ENCODE measurements at places on chromosomes 2 and 18.

GRCh38 chr2:38381381-38382143 lies 4.5 kb upstream of the ATL2 start:
- no peak for DNase-seq

DNA sequence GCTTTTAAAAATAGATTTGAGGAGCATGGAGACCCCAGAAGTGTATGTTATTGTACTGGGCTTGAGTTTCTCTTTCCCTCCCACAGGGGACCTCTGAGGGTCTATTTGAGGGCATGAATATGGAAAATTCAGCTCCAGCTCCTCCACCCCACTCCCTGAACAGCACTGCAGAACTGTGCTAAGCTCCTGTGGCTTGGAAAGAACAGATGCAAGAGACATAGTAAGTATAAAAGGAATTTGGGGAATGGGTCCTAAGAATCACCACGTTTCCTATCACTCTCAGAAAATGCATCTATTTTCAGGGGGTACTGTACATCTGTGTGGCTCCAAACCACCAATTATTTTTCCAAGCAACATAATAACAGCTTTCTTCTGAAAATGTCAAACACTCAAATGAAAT lies 416.1 kb downstream of the ZNF521 start:
- DNase-seq = no peak

- no peak for DNase-seq
Measured at GRCh38 chr18:64118406-64118805, 30.5 kb downstream of the LINC00305 start.

DNA sequence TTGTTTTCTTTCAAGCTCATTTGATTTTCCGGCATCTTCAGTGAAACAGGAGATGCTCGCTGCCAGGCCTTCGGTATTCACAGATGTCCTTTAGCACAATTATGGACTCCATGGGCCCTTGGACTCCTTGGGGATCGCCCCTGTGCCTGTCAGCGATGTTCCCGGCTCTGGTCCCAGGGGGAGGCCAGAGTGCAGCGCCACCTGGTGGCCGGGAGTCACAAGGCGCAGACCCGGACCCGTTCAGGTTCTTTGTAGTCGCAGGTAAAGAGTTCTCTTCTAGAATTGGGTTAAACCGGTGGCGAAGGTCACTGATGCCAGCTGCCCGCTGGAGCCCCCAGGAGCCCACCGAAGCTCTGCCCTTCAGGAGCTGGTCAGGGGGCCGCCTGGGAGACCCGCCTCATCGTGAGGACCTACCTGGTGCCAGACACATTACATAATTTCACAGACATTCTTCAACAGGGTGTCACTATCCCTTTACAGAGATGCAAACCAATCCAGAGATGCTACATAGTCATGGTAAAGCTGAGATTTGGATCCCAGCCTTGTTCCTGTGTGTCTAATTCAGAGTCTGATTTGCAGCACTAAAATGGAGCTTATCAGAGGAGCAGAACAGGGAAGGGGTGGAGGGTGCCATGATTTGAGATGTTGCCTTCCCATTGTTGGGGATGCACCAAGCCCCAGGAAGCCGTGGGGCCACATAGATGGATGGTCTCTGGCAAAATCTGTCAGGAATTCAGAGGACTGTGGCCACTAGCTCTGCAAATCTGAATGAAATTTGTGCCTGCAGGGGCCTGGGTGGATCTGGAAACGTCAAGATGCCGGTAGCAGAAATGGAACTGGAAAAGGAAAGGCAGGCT lies 6.0 kb upstream of the INPP5D start:
- DNase-seq = peak; percentile 83

GRCh38 chr18:46072376-46072867 lies 362 bp upstream of the PSTPIP2 start:
- no peak for DNase-seq

DNA sequence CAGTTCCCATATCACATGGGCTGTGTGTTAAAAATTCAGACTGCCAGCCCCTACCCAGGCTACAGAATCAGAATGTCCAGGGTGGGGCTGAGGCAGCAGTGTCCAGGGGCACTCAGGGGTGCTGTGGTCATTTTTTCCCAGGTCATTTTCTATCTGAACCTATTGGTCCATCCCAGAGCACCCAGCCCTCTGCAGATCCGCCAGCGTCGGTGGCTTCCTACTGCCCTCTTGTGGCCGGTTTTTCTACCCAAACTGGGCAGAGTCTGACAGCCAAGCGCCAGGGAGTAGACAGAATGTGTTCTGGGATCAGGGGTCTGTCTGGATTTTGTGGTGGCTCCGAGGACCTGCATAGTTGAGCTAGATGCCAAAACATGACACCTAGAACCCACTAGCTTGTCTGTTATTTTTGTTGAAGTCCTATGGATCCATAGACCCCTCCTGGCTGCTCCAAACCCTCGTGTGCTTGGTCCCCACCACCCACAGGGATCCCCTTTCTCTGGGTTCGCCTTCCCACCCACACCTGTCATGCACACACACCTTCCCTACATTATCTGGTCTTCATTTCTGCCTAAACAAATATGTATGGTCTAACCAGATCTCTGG lies 34.1 kb upstream of the RMDN2 start:
- peak; percentile 73 for DNase-seq

DNA sequence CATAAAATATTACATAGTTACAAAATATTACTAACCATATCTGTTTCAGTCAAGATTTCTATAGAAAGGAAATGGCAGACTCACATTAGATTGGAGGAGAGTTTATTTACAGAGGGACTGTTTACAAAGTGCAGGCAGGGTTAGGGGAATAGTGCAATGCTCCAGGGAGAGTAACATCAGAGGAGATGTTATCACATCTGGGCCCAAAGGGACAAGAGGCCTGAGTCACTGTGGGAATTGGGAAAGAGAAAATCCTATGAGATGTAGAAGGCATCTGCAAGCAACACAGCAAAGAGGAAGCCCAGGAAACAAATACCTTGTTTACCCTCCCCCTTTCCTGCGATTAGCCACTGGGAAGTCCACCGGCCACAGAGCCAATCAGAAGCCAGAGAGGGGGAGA lies 227.3 kb upstream of the TANK start:
- no peak for DNase-seq
